Esophagus squamous epithelium (tissue), 5 donors: ENCODE measurements at places on chromosomes 5 and 9.

GRCh38 chr5:58016358-58016757, 443.5 kb downstream of the PLK2 start:
- DNase-seq = no peak

GRCh38 chr5:41532485-41532884, 22.1 kb upstream of the PLCXD3 start:
- DNase-seq = no peak

DNA sequence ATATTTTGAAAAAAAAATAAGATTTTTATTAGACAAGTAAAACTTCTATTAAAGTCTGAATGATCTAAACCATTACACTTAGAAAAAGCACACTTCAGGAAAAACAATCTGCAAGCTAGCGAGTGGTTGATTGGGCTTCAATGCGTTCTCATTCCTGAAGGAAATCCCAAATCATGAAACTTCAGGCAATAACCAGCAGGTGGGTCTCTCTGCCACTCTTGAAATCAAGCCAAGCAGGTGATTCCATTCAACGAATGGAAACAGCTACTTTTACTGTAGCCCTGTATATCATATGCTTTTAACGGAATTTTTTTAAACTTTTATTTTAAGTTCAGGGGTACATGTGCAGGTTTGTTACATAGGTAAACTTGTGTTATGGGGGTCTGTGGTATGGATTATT, 234.5 kb upstream of the TRPM3 start:
- DNase-seq = no peak

GRCh38 chr9:2354216-2354615, 267.4 kb upstream of the VLDLR start:
- DNase-seq = no peak
